SW 1271 (cell line): ENCODE measurements at places on chromosomes 2 and 18.

DNA sequence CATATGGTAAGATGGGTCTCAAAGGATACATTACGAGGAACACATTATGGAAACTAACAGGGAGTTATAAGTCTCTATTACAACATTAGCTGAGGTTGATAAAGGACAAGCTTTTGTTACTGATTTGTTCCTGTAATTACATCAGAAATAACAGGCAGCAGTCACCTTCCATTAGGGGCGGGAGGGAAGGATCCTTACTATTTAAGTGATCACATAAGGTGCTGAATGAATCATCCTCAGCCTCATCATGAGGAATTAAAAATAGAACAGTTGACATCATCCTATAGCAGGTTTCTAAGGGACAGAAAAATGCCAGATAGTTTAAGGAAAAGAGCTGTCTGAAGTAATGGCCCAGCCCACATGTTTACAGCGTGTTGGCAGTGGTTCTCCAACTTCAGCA, 86.9 kb upstream of the MGAT5 start:
- no peak for DNase-seq

DNA sequence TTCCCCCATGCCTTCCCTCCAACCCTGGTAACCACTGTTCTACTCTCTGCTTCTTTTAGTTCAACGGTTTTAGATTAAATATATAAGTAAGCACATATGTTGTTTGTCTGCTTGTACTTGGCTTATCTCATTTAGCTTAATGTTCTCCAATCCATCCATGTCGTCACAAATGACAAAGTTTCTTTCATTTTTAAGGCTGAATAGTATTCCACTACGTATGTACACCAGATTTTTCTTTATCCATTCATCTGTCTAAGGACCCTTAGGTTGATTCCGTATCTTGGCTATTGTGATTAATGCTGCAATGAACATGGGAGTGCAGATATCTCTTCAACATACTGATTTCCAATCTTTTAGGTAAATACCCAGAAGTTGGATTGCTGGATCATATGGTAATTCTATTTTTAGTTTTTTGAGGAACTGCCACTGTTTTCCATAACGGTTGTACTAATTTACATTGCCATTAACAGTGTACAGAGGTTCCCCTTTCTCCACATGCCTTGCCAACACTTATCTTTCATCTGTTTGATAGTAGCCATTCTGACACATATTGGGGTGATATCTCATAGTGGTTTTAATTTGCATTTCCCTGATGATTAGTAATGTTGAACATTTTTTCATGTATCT, 8.1 kb downstream of the ASB3 start:
- DNase-seq, result no peak

DNA sequence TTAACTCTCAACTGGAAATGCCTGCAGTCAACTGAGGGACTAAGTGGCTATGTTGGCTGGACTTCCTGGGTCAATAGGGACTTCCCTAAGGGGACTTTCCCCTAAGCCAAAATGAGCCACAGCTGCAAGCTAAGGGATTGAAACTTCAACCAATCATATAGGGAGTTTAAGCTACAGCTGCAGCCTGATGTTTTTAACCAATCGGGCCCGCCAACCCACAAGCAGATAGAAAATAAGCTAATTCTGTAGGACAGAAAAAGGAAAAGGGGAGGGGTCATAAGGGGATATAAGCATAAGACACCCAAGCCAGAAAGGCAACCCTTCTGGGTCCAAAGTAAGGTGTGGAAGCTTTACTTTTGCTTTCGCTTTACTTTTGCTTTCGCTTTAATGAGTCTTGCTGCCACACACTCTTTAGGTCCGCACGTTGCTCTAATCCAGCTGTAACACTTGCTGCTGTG, 927.5 kb downstream of the ERBB4 start:
- no peak for DNase-seq

- DNase-seq, result no peak
Measured at GRCh38 chr2:213227458-213227857, 56.8 kb upstream of the SPAG16 start.

DNA sequence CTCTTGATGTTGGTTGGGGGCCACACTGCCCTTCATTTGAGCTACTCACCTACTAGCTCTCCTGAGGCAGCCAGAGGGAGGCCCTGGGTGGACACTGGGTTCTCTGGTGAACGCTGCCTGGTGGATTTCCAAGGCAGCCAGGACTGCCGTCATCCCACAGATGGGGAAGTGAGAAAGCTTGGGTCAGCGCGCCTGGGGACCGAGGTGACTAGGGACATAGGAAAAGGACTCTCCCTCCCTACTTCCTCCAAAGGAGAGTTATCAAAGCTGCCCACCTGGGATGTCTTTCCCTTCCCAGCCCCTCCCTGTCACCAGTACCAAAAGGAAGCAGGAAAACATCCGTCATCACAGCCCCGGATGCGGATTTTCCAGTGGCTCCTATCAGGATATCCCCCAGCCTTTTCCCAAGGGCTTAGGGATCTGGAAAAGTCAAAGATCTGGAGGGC, 3.8 kb upstream of the SEMA4C start:
- DNase-seq, result no peak

DNA sequence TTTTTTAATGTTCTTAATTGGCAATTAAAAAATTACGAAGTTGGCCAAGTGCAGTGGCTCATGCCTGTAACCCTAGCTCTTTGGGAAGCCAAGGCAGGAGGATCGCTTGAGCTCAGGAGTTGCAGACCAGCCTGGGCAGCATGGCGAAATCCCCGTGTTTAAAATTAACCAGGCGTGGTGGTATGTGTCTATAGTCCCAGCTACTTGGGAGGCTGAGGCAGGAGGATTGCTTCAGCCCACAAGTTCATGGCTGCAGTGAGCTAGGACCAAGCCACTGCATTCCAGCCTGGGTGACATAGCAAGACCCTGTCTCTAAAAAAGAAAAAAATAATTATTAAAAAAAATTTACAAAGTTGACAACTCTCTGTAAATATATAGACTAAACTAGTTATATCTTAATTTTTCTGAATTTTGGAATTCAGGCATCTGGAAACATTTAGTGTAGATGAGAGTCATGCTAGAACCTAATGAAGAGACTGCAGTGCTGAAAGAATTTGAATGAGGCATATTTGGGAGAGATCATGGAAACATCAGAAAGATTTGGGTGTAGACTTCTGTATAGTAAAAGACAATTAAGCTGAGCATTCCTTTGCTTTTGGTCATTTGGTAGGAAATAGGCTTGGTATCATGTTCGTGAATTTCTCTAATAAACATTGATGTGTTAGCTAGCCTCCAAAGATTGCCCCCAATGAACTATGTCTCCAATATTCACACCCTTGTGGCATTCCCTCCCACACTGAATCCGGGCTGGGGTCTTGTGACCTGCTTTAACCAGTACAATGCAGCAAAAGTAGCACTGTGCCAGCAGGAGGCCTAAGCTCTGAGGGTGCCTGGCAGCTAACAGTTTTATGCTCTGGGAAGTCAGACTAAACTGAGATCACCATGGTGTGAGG, 4.2 kb upstream of the ROCK1 start:
- DNase-seq, result no peak

- DNase-seq, result no peak
Measured at GRCh38 chr2:233824373-233824772, 30.0 kb downstream of the HJURP start.

DNA sequence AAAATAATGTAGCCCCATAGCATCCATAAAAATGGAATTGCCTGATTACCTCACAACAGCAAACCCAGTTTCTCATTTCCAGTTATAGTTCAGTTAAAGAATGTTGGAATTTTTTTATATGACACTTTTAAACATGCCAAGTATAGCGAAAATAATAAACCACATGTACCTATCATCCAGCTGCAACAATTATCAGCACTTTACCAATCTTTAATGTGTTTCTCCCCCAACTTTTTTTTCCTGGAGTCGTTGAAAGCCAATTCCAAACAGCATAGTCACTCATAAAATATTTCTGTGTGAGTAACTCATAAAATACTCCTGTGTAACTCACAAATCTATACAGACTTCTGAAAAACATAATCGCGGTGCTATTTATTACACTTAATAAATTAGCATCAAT, 38.1 kb downstream of the SMAD4 start:
- peak; percentile 10 for DNase-seq

GRCh38 chr2:96092951-96093350, 23.4 kb downstream of the ADRA2B start:
- DNase-seq, result no peak

DNA sequence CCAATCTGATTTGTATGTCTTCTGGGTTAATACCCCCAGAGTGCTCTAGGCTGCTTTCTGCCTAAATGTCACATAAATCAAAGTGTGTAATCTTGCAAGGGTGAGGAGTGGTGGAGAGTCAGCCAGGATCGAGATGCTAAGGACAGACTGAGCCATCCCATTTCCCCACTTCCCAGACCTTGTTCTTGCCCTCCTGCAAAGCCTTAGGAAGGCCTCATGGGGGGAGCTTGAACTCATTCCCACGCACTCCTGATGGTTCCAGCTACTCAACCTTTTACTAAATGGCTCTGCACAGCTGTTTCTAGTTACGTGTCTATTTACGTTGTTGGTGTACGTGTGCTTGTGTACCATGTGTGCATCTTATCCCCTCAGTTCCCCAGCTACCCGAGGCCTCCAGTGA, 423.6 kb upstream of the TNP1 start:
- DNase-seq, result no peak

DNA sequence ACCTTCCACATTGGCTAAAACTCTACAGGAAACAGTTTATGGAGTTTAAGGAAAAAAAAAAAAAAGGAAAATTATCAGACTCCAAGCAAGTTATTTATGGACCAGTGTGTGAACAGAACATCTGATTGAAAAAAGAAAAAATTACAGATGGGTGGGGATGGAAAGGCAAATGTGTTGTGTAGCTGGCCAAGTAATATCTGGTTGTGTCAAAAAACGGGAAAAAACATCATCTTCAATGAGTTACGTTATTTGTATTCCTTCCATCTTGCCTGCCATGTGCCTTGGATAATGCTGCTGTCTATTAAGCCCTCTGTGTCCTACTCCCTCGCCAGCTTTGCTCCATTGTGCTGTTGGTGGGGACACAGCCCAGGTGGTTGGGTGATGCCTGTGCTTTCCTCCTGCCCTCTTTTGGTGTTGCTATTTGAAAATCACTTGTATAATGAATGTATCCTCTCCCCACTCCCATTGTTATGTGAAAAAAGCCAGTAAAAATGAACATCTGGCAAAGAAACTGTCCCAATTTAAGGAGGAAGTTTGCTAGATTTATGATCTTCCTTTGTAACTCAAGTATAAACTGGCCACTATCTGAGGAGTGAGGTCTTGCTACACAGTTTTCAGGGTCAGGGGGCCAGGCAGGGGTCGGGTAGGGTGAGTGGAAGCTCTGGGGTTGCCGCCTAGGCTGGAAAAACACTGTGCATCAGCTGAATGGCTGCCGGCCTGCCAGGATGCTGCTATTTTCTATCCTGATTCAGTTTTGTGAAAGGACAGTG, 155.9 kb downstream of the FMNL2 start:
- no peak for DNase-seq

DNA sequence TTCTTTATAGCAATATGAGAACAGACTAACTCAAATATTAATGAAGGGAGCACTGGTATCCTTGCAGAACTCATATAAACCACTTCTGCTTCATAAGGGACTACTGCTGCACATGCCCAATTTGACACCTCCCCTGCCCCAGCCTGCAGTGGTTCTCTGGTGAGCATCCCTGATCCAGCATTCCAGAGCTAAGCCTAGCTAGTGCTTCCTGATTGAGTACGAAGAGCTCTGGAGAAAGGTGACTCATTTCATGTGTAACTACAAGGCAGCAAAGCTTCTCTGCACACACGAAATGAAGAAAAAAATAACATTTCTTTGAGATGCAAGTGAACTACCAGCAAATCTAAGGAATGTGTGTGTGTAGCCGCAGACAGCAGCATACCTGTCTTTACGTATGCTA, 22.8 kb upstream of the ADNP2 start:
- no peak for DNase-seq

- no peak for DNase-seq
Measured at GRCh38 chr2:158488442-158489216, 31.9 kb downstream of the PKP4 start.

- peak; percentile 90 for DNase-seq
Measured at GRCh38 chr18:60053747-60054304, 154.0 kb downstream of the PMAIP1 start.

- DNase-seq, result no peak
Measured at GRCh38 chr2:101731221-101732054, 33.9 kb downstream of the MAP4K4 start.

DNA sequence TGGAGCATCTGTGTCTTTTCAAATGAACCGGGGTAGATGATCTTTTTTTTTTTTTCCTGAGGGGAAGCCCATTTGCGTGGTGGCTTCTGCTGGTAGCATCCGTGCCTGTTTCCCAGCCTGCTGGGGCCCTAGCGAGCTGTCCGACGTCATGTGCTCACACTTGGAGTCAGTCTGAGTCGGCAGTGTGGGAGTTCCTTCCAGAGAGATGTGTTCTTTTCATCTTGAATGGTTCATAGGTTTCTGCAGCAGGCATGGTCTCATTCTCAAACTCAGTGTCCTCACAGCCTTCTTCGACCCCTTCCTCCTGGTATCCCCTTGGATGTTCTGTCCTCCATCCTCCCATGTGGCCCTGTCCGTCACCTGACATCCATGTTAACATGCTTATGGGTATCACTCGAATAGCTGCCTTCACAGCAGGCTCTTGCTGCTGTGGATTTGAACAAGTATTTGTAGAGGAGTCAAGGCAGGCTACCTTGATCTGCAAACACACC, 51.0 kb downstream of the LDLRAD4 start:
- no peak for DNase-seq

DNA sequence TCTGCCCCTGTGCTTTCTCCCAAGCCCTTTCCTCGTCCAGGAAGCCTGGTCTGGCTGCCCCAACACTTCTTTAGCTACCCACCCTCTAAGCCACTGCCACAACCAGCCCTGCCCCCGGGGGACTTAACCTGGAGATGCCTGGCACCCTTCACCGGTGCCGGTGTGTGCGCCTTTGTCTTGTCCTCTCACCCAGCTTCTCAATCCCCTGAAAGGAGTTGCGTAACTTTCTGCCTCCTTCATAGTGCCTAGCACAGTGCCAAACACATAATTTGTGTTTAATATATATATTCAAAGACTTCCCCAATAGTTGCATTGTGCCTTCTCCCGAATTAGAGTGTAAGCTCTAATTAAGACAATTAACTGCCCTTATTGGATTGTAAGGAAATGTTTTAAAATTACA, 70.6 kb downstream of the ALK start:
- DNase-seq, result no peak

GRCh38 chr2:136441979-136442714, 323.2 kb upstream of the THSD7B start:
- no peak for DNase-seq

DNA sequence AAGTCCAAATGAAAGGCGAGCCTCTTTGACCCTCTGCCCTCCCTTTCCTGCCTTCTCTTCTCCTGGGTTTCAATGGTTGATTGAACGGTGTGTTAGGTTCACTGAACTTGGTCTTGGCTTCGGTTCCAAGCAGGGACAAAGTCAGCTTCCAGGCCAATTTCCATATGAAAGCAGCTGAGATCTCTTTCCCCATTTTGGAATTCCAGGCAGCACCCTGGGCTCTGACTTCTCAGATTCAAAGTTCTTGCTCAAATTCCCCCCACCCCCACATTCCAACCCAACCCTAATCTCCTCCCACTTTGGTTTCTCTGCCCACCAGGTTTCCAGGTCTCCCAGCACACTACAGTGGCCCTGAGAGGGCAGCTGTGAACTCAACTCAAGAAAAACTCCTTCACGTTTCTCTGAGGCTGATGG, 231.0 kb downstream of the INSIG2 start:
- no peak for DNase-seq

GRCh38 chr18:77700051-77700450, 450.4 kb downstream of the GALR1 start:
- no peak for DNase-seq

- DNase-seq, result no peak
Measured at GRCh38 chr2:24658531-24659202, 134.5 kb downstream of the PTRHD1 start.
